ENCODE measurements at places on chromosomes 2 and 18.

GRCh38 chr18:78974115-78974761 lies 5.4 kb upstream of the SALL3 start:
- no peak for DNase-seq

DNA sequence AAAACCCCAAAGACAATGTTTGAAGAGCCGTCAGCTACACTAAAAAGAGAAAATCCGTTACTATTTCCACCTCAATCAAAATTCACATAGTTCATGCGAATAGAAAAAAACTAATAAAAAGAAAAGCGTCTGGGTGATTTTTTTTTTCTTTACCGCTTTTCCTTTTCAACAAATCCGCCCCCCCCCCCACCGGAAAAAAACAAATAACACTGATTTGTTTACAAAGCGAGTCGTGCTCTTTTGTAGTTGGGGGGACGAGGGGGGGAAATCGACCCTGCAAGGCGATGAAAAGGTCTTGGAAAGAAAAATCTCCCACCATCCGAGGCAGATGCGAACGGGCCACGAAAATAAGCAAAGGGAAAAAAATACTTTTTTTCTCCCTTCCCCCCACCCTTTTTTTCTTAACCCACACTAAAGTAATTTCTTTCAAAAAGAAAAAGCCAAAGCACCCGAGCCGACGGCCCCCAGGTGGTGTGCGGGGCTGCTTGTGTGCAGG lies 638 bp downstream of the ZNF521 start:
- DNase-seq, result no peak

DNA sequence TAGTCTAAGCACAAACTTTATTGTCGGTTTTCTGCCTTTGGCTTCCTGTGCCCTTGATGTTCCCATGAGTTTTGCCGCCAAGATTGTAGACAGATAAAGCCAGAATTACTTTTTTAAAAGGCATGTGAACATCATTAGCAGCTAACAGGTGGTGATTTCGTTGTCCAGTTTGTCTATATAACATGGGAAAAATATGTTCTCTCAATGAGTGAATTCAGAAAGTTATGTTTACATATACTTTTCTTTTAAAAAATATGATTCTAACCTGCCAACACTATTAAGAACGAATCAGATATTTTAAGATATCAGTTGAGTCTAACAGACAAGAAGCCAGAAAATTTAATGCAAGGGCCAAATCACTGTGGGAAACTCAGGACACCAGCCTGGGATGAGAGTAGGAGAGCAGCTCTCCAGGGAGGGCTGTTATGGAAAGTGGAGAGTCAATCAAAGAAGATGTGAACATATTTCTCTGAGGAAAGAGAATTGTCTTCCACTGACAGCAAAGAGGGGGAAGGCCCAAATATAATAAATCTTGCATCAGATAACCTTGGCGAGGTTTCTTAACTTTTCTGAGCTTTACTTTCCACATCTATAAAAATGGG lies 311.3 kb downstream of the ARHGAP15 start:
- DNase-seq, result no peak

- no peak for DNase-seq
These were observed 21.6 kb upstream of the SLC20A1 start for GRCh38 chr2:112623913-112624777.

DNA sequence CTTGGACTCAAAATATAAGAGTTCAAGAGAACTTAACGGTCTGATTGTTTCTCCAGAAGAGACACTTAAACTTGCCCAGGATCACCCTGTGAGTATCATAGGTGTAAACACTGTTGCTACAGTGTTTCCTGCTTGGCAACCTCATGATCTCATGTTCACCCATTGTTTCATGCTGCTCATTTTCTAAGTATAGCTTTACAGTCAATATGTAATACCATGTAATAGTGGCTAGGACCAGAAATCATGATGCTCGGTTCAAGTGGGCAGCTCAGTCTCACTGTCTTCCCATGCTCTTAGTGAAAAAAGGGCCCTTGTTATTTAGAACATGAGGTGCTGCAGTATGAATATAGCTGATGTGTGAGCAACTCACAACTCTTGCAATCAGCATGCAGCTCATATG lies 157.5 kb downstream of the CERS6 start:
- DNase-seq, result no peak

DNA sequence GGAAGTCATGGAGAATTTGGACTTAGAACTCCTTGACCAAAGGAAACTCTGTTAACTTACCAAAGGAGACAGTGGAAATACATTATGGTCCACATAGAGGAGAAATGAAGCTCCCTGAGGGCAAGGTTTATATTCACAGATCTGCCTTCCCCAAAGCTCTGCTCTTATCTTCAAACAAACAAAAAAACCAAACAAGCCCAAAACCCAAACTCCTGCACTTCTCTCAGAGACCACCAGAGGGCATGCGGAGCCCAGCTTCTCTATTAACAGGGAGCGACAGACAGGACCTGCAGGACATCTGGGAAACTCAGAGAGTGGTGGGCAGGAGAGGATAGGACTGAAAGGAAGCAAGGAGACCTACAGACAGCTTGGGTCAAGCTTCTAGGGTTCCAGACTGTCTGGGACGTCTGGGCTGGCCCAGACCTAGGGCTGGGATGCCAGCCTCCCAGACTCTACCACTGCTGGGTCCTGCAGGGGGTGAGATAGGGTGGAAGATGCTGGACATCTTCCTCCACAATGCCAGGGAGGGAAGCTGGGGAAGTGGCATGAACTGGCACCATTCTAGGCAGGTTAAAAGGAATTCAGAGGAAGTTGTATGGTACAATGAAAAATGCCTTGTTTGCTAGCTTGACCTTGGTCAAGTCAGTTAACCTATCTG lies 4.0 kb upstream of the WNT10A start:
- DNase-seq, result peak; percentile 77

- peak; percentile 72 for DNase-seq
These were observed 137.9 kb downstream of the MGAT5 start for GRCh38 chr2:134391751-134392160.

All from DMS79 treated with DMSO at 0.1 percent for 48 hours (cell line).